ENCODE measurements at places on chromosomes 11 and 22.
A peak's percentile ranks its signal among the peaks of the same experiment; 100 is the strongest.

- no peak for DNase-seq
These were observed 4.2 kb upstream of the NFAM1 start for GRCh38 chr22:42436404-42436803.

DNA sequence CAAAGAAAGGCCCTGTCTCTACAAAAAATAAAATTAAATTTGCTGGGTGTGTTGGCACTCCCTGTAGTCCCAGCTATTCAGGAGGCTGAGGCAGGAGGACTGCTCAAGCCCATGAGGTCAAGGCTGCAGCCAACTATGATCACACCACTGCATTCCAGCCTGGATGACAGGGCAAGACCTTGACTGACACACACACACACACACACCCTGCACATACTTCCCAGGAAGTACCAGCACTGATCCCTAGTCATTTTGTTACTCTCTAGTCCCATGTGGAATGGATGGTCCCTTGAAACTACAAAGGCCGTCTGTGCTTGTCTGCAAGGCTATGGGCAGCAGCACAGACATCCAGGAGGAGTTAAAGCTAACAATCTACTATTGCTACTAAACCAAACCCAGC lies 59.7 kb upstream of the CYP2D6 start:
- no peak for DNase-seq

DNA sequence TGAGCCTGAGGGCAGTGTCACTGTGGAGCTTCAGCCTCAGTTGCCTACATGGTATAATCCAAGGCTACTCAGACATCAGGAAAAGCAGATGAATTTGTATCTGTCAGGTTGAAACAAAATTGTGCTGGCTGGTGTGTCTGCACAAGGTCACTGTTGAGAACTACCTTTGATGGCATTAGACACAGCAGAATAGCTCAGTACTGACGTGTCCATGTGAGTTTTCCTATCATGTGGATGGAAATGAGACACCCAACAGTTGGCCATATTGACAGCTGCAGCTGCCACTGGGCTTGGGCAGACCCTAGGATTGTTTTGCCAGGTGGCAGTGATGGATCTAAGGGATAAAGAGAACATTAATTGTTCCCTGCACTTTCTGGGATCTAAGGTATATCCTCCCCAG lies 15.8 kb downstream of the CCDC134 start:
- no peak for DNase-seq

GRCh38 chr11:79076526-79077115 lies 364.2 kb downstream of the TENM4 start:
- no peak for DNase-seq

- DNase-seq: no peak
These were observed 35.3 kb upstream of the SEPTIN5 start for GRCh38 chr22:19678949-19679521.

DNA sequence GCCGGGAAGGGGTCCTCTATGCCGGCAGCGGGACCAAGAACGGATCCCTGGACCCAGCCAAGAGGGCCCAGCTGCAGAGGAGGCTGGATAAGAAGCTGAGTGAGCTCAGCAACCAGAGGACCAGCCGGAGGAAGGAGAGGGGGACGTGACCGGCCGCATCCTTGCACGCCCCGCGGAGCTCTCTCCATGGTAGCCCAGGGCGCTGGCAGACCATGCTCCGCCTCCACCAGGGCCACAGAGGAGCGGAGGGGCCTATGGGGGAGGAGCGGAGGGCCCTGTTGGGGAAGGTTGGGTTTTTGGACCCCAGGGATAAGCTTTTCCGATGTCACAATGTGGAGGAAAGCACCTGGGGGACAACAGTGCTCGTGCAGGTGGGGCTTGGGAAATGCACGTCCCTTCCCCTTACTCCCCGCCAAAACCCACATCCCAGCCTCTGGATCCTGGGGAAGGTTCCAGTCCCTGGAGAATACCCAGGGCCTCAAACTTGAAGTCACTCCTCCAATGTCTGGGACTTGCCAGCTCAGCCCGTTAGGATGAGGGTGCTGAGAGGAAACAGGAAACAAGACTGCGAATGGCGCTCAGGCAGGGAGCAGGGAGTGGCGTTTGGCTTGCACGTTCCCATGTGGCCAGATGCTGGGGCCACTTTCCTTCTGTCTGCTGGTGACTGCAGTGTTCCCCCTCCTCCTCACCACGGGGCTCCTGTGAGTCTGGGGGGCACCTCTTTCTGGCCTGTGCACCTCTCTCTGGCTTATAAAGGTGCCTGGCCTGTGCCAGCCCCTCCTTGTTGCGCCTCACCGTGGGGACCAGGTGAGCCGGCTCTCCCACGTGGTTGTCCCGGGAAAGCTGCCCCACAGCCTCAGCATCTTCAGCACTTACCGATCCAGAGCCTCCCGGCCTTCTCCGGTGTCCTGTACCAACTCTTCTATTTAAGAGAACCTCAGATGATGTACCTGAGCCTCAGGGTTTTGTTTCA lies 36.2 kb downstream of the IGHMBP2 start:
- DNase-seq: no peak

- no peak for DNase-seq
These were observed 56.2 kb downstream of the NFAM1 start for GRCh38 chr22:42375982-42376381.

DNA sequence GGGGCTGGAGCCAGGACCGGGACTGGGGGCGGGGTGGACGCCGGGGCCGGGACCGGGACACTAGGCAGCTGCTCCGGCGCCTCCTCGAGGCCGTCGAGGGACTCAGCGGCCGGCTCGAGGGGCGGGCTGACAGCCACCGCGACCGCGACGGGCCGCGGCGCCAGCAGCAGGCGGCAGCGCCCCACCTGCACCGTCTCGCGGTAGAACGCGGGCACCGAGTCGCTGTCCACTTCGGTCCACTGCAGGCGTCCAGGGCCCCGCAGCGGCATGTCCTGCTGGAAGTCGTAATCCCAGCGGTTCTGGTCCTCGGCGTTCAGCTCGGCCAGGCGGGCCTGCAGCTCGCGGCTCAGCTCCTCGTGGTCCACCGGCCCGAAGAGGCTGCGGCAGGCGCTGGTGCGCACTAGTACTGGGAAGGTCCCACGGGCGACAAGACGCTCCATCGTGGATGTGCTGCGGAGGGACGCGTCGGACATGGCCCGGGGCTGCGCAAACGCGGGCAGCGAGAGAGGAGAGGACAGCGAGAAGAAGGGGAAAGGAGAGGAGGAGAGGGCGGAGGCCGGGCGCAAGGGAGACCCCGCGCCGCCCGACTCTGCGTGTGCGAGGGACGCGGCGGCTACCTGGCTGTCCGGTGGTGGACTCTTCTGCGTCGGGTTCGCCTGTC lies 428 bp downstream of the CDKN1C start:
- peak; percentile 30 for DNase-seq

DNA sequence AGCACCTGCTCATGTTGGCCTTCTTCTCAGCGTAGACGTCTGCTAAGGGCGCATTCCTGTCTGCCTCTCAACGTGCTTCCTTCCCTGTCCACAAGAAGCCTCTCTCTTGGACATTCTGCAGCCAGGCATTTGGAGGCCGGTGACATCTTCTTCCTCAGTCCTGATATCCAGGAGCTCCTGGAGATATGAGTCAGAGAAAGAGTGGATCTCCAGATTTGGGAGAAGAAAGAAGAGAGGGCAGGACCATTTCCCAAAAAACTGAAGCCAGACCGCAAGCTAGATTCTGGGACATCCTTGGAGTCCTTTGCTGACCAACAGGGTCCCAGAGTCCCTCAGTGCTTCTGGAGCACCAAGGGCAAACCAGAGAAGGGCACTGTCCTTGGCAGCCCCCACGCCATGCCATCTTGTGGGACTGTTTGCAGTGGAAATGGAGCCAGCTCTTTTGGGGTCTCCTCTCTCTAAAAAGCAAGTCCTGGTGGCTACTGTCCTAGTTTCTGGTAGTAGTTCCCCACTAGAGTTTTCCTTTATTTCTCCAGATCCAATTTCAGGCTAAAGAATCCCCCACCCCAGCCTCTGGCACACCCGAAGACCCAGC lies 36.1 kb upstream of the SYT13 start:
- DNase-seq: no peak

GRCh38 chr11:56852131-56852530 lies 103.6 kb upstream of the OR9G4 start:
- no peak for DNase-seq

DNA sequence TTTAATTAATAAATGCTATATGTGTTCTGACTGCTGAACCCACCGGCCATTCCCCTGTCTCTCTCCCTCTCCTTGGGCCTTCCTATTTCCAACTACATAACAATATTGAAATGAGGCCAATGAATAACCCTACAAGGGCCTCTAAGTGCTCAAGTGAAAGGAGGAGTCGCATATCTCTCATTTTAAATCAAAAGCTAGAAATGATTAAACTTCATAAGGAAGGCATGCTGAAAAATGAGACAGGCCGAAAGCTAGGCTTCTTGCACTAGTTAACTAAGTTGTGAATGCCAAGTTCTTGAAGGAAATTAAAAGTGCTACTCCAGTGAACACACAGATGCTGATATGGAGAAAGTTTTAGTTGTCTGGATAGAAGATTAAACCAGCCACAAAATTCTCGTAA lies 109.2 kb downstream of the TSPAN18 start:
- no peak for DNase-seq

DNA sequence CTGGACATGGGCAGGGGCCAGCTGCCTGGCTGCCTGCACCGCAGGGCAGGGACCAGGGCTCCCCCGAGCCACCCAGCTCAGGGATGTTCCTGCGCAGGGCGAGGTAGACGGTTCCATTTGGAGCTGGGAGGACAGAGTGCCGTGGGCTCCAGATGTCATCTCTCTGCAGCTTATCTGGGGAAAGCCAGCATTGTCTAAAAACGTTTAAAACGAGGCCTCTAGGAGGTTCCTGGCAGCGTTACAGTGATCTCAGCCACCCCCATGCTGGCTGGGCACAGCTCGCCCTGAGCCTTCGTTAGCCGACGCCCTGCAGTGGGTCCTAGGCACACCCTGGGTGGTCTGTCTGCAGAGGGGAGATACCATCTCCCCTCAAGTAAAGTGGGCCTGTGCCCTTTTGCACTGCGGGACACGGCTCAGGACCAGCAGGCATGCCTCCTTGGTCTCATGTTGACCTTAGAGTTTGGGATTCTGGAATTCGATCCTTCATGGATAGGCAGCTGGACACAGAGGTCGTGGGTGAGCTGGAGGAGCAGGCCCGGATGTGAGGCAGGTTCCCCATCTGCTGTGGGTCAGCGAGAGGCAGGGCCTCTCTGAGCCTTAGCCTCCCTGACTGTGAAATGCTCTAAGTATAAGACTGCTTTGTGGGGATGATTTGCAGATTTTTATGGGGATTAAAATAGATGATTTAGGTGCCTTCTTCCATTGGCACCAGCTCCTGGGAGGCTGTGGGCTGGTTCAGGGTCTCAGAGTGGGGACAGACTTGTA lies 14.1 kb downstream of the SYNGR1 start:
- DNase-seq: no peak

- DNase-seq: no peak
These were observed 35.8 kb downstream of the FCHSD2 start for GRCh38 chr11:73106347-73106746.

GRCh38 chr11:6755303-6755952 lies 16.3 kb downstream of the OR2AG2 start:
- peak; percentile 22 for DNase-seq

DNA sequence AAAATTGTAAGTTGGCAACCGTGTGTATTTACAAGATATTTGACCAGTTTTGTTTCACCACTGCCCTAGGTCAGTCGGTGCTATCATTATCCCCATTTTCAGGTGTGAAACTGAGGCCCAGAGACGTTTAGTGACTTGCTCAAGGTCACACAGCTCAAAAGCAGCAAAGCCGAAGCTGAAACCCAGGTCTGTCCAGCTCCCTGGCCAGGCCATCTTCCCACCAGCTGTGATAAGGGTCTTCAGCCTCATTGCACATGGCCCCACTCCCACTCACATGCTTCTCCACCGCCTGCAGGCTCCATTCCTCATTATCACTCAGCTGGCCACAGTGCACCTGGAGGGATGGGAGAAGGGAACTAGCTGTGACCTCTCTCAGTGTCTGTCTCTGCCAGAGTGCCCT lies 83.2 kb downstream of the PDE2A start:
- DNase-seq: no peak

DNA sequence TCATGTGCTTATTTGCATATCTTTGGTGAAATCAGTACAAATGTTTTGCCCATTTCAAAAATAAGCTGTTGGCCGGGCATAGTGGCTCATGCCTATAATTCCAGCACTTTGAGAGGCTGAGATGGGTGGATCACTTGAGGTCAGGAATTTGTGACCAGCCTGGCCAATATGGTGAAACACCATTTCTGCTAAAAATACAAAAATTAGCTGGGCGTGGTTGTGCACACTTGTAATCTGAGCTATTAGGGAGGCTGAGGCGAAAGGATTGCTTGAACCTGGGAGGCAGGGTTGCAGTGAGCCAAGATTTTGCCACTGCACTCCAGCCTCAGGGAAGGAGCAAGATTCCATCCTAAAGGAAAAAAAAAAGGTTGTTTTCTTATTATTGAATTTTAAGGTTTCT lies 136.0 kb downstream of the SWAP70 start:
- DNase-seq: no peak

DNA sequence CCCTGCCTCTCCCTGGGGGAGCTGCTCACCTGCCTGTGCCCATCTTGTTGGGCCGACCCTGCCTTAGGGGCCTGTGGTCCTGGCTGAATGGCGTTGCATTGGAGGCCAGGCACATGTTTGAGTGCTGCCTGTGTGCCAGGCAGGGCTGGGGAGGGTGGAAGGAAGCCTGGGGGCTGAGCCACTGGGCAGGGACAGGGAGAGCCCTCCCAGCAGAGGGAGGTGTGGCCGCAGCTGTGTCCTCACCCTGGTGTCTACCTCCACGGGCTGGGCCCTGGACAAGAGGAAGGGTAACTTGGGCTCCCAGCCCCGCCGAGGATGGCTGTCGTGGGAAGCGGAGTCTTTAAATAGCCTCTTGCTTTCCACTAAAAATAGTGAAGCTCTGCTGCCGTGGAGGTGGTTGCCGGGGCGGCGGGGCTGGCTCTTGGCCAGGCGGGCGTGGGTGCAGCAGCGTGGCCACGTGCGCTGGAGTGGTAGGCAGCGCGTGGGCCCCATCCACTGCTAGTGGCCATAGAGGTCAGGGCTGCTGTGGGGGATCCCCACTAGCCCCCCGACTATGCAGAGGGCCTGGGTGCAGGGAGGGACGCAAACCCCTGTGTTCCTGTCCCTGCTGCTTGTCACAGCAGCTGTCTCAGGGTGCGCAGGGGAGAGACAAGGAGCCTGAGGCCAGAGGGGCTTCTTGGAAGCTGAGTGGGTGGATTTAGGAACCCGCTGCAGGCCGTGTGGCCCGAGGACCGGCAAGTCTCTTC lies 6.2 kb downstream of the ZDHHC8 start:
- no peak for DNase-seq

- no peak for DNase-seq
These were observed 556.5 kb downstream of the INSC start for GRCh38 chr11:15671216-15671615.

GRCh38 chr22:29716814-29717545 lies 2.8 kb upstream of the CABP7 start:
- peak; percentile 39 for DNase-seq

DNA sequence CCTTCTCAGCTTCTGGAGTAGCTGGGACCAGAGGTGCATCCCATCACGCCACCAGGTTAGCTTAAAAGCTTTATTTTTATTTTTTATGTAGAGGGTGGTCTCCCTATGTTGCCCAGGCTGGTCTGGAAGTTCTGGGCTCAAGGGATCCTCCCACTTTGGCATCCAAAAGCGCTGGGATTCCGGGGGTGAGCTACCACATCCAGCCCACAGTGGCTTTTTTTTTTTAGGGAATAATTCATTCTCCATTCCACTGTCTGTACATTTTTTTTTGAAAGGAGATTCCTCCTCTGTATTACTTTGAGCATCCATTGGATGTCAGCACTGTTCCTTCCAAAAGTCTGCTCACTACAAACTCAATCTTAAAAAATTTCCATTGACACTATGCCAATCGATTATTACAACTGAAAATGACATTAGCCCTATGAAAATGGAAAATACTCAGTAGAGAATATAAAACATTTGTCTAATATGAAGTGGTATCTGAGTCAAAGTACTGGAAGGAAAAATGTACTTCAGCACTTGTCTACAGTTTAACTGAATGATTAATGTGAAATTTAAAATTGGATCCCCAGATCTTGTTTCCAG lies 1.3 kb upstream of the LPXN start:
- DNase-seq: no peak

Measured in CD4-positive, CD25-positive, alpha-beta regulatory T cell (primary cell).